Suprapubic skin (tissue), 4 donors: ENCODE measurements at places on chromosomes 3 and 15.
A peak's percentile ranks its signal among the peaks of the same experiment; 100 is the strongest.

- DNase-seq = peak; percentile 85
These were observed 1.1 kb upstream of the LPP start for GRCh38 chr3:188152660-188153436.

DNA sequence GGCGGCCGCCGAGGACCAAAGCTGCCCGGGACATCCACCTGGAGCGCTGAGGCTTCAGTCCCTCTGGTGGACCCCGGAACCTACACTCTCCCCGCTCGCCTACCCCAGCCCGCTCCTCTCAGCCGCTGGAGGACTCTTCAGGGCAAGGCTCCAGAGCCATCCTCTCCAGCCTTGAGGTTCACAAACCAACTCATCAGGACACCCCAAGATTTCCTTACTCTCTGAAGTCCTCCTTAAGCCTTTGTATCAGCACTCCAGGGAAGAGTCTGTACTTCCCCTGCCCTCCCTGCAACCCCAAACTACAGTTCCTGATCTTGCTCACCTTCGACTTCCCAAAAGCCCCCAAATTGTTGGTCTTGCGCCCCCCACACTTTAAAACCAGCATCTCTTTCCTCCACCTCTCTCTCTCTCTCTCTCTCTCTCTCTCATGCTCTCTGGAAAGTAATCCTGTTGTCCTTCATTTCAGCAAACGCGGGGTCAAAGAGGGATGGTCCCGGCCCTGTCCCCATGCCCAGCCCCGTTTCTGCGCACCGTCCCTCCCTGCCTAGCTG, 438 bp downstream of the THBS1 start:
- no peak for DNase-seq

GRCh38 chr3:151283907-151284461, 5.6 kb upstream of the P2RY14 start:
- no peak for DNase-seq

DNA sequence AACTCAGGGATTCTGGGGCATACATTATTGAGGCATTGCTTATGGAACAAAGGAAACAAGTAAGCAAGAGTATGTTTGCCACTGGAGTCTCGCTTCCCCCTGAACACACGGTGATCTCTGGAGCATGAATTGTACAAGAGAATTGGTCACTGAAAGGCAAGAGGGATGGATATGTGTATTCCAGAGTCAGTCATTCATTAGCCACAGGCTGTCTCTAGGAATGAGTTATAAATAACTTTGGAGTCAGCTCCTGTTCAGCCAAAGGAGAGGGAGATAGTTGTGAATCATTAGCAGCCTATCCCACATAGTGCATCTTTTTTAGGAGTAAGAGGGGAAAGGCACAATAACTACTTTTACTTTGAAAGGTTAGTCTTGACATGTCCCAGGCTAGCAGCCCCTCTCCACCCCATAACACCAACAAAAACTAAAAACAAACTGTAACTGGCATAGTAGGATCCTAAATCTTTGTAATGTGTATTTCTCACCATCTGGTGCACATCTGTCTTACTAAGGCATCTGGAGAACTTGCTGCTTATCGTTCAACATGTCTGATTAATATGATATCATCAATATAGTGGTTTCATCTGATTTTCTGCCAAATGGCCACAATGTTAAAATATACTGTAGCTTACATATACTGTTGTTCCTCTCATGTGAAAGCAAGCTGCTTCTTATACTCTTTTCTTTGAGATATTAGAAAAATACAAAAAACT, 462.2 kb downstream of the GRM7 start:
- no peak for DNase-seq

- no peak for DNase-seq
These were observed 72.5 kb downstream of the GTPBP8 start for GRCh38 chr3:113063126-113063894.

- DNase-seq = no peak
These were observed 75.6 kb downstream of the LINGO1 start for GRCh38 chr15:77557144-77557543.

DNA sequence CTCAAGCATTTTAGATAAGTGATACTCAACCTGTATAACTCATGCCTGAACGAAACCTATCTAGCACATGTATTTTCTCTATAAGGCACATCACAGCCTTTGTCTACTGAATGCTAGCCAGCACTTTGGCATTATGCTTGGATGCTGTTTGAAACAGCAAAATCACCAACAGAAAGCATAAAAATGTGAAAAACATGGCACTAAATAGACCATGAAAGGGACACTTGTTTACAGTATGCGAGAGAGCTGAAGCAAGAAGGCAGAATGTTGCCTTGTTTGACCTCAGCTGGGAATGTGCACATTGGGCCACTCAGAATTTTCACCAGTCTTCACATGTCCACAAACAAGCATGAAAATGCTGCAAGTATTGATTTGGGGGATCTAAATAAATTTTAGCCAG, 59.5 kb downstream of the MINDY2 start:
- no peak for DNase-seq

DNA sequence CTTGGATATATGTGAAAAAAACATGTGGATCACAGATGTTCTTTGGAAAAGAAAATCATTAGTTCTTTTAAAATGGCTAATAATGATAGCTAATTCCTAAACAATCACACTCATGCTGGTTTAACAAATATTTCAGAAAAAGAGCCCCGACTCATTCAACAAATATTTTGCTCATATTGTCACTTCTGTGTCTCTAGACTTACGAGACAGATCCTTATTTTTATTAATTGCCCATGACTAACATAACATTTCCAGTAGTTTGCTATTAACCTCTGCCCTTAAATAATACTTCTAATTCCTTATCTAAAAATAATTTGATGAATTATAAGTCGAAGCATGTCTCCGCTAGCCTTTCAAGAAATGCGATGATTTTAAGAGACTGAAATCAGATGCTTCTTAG, 70.4 kb downstream of the SATB1 start:
- no peak for DNase-seq

- DNase-seq = peak; percentile 85
These were observed 695 bp downstream of the GMPS start for GRCh38 chr3:155870945-155871745.

GRCh38 chr3:17505856-17506255, 236.6 kb downstream of the TBC1D5 start:
- no peak for DNase-seq

DNA sequence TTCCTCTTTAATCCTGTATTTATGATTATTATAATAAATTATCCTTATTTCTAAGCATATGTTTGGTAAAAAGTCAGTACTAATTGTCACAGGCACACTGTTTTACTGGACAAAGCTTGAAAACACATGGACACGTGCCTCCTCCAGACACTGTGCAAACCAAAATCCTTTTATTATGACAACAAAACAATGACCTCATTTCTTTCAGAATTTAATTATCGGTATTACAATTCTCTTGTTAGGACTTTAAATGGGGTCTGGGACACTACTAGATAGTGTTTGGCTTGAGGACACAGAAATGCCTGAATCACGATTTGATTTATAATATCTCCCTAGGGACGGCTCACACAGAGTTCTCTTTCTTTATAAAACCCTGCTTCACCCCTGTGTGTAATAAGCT, 107.3 kb upstream of the IGSF10 start:
- DNase-seq = no peak

GRCh38 chr3:115680803-115681345, 57.6 kb downstream of the GAP43 start:
- DNase-seq = no peak

DNA sequence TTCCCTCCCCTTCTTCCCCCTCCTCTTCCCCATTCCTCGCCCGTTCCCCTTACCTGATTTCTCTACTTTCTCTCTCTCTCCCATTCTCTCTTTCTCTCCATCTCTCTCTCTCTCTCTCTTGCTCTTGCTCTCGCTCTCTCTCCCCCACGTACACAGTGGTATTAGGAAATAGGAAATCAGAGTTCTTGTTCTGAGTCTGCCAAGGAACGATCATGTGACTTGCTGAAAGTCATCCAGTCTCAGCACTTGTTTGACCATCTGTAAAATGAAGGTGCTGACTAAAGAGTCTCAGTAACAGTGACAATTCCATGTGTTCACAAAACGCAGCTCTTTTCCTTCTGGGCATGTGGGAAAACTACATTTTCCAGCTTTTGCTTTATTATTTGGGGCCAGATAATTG, 445.0 kb upstream of the TGFBR2 start:
- no peak for DNase-seq

DNA sequence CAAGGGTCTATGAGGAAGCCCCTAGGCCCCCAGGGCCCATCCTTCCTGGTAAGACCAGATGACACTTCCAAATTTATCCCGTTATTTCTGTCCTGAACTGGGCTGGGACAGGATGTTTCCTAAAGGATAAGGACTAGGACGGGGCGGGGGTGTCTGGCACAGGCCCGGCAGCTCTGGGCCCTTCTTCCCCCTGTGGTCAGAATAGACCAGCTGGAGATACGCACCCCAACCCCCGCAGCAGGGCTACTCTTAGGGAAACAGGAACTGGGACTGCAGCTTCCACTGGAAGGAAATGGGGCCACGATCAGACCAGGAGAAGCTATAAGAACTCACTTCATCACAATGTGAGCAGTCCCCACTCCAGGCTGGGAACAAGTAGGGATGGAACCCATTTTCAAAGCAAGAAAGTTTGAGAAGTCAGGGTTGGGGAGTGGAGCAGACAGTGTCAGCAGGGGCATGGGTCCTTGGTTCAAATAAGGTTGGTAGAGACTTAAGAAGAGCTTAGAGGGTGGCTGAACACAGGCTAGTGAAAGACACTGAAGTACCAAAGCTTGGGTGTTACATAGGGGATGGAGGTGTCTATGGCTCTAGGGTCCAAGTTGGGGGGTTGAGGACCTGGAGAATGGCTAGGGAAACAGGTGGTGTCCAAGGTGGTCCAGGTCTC, 1.1 kb downstream of the NCKIPSD start:
- DNase-seq = no peak

DNA sequence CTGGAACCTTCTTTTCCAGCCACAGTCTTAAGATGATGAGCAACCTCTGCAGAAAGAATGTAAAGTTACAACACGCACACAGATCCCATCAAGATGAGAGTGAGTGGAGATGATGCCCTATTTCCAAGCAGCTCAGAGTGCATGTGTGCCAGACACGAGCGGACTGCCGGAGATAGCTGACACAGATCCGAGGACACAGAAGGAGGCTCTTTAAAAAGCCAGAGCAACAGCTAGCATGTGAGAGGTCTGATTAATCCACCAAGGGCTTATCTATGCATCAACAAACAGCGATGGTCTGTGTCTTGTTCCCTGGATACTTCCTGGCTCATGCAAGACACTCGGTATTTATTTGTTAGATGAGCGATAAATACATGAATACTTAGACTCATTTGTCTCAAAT, 128.6 kb upstream of the DLG1 start:
- no peak for DNase-seq

- no peak for DNase-seq
These were observed 893 bp downstream of the MGA start for GRCh38 chr15:41661078-41661517.

DNA sequence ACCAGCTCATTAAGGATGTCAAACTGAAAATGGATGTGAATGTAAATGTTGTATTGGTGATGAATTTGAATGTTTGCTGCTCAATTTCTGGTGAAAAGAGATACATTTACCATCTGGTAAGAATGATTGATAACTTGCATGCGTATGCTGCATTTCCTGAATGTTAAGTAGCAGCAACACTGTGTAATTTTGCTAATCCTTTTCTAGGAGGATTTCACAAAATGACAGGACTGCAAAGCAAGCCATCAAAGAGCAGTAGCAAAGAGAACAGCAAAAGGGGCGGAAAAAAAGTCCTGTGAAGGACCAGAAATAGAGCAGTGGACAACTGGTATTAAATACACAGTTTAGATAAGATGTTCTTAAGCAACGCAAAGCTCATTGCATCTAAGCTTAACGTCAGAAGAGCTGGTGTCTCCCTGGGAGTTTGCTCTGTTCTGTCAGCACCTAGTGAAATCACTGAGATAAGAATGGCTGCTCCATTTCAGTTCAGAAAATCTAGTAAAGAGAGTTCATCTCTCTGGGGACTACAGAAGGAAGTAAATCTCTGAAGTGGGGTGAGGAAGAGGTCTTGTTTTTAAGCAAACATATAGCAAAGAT, 23.5 kb upstream of the PAQR5 start:
- DNase-seq = no peak

DNA sequence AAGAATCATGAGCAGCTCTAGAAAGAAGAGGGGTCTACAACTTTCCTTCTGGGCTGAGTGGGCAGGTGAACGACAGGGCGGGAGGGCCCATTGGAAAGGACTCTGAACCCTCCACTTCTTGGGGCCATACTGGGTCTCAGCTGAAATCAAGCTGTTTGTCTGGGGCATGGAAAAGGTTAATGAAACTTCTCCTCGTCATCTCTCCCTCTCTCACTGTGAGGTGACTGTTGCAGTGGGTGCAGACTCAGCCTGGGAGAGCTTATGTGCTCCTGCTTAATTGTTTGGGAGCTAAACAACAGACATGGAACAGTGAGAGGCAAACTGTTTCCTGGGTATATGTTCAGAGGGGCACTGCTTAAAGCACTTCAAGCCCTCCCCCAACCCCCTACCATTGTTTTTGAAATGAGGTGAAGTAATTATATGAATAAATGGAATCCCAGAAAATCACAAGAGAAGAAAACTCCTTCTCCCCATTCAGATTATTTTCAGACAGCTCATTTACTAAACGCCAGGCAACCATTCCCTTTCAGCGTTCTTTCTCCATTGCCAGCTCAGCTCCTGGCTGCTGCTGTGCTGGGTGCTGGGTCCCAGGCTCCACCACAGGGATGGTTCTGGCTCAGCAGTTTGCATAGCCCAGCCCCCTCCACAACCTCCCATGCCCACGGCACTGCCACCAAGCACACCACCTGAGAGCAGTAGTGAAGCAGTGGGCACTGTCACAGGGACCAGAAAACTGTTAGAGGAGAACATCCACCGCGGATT, 444.9 kb upstream of the TBL1XR1 start:
- DNase-seq = no peak

DNA sequence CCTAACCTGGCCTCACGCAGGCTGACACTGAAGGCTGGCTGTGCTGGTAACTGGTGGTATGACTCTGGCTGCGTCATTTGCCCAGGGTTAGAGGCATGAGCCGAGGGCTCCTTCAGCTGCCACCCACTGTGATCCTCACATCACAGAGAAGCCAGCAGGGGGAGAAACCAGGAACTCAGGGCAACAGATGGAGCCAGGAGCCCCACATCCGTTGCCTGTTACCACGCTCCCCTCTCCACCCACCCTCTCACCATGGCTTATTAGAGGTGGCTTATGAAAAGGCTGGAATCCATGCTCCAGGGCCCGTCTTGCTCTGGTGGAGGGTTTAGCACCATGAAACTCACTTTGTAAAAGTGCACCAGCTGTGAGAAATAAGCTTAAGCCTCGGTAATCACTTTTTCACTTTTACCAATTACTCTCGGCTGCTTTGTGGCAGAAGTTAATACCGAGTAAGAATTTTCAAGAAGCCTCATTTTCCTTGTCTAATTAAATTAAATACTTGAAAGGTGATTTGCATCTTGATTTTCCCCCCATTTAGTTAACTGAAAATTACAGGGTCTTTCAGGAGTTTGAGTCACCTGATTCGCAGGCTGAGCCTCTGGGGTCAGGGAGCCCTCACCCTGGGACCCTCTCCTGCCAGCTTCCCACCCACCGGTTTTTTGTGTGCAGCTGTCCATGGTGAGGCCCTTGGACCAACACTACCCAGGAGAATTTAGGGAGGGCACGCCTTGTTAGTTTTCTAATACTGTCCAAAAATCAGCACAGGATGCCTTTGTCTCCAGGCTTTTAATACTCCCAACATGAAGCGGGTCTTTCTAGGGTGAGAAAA, 60.9 kb downstream of the ASB7 start:
- no peak for DNase-seq

GRCh38 chr15:85408270-85408746, 27.9 kb downstream of the AKAP13 start:
- DNase-seq = no peak
